ENCODE measurements at places on chromosomes 13 and 19. TPM values are rescaled to one million over a fixed set of nuclear protein-coding genes. Genes with fewer than 3 reads are reported as not detected.

DNA sequence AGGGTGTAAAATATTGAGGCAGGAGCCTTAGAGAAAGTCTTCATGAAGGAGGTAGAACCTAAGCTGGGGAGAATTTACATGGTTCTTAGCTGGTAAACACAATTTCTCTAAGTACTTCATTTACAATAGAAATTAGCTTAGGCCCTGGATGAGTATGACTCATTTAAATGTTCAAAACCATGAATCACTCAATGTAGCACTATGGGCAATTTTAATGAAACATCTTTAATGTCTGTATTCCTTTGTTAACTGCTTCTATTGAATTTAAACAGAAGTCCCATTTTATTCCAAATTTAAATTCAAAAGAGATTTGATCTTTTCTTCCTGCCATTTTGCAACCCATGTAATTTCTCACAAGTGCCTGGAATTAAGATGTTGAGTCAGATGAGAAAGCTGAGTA, 252.1 kb downstream of the RFC3 start:
- DNase-seq: no peak

The DAND5 gene
- polyA plus RNA-seq: not detected

The SYCN gene
- not detected for polyA plus RNA-seq

GRCh38 chr13:40452038-40452666, 214.3 kb downstream of the FOXO1 start:
- no peak for DNase-seq

GRCh38 chr19:56147307-56147706, 6.2 kb downstream of the ZNF444 start:
- DNase-seq: no peak

The CD37 gene
- polyA plus RNA-seq: 39.6 TPM

DNA sequence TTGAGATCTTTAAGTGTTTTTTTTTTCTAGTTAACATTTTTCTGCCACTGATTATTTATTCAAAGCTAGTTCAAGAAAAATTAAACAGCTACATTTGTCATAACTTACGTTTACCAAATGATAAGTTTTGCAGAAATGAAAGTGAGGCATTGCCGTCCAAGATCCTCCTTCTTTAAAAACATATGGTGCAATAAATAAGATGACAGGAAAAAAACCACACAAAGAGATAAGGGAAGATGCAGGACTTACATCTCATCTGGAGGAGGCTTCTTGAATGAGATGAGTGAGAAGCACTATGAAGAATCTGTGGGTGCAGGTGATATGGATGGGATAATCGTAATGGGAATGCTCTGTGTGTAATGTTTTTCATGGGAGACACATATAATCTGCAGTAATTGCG, 12.4 kb downstream of the TNFSF13B start:
- no peak for DNase-seq

DNA sequence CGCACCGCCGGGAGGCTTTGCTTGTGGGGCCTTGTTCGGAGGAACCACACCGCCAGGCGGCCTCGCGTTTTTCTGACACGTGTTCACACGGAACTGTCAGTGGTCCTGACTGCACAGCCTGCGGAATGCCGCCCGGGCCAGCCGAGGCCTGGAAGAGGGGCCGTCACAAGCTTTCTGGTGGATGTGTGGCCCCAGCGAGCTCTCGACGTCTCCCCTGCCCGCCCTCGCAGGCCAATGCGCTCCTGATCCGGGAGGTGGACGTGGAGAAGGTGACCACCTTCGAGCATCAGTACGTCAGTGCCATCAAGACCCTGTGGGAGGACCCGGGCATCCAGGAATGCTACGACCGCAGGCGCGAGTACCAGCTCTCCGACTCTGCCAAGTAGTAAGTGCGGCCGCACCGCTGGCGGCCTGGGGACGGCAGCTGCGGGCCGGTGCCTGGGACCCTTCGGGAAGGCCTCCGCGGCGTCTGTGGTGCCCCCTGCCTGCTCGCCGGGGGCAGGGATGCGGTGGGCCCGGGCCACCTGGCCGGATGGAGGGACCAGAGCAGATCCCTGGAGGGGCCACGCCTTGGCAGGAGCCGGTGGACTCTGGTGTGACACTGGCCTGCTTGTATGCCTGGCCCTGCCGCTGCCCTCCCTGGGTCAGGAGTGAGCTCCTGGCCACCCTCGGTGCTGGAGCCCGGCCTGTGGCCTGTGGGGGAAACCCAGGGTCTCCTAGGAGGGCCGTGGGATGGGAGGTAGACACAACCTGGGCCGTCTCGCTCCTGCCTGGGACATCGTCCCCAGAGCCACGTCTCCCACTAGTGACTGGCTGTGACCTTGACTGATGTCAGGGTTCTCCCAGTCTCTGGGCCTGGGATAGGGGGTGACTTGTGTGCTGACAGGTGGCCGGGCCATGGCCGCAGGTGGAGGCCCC, 19.2 kb downstream of the GNA11 start:
- no peak for DNase-seq

GRCh38 chr19:33811736-33812387, 15.2 kb downstream of the KCTD15 start:
- no peak for DNase-seq

GRCh38 chr13:36130552-36131221, 495 bp downstream of the DCLK1 start:
- DNase-seq: no peak

DNA sequence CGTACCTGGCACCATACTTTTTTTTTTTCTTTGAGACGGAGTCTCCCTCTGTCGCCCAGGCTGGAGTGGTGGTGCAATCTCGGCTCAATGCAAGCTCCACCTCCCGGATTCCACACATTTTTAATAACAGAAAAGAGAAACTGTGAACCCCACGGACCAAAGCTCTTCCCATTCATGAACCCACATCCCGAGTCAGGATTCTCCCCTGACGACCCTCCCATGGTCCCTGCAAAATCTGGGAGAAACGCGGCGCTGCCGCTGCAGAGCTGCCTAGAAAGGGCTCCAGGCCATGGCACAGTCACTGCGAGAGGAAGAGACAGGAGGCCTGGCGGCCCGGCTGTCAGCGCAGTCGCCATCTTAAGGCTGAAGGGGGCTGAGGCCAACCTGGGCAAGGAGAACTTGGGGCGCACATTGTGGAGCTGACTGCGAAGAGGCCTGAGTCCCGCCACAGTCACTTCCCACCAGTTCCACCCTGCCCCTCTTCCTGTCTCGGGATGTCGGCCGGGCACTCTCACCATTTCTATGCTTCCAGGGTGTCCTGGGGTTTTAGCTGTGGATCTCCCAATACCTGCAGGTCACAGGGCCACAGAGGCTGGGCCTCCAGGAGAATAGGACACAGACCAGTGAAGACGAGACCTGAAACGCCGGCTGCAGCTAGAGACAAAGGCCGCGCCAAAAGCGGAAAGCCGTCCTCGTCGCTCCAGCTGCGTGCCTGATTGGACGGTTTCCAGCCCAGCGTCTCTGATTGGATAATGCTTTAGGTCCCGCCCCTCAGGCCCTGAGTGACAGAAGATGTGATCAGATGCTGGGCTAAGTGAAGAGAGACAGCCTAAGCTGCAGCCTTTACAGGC, 71.0 kb downstream of the ZNF486 start:
- peak; percentile 87 for DNase-seq

The DACH1 gene
- polyA plus RNA-seq: 136 TPM

The PPP5C gene
- 97.7 TPM for polyA plus RNA-seq

The FBL gene
- 319 TPM for polyA plus RNA-seq

The PLEKHF1 gene
- polyA plus RNA-seq: 1.6 TPM

The MYO1F gene
- 3.5 TPM for polyA plus RNA-seq

DNA sequence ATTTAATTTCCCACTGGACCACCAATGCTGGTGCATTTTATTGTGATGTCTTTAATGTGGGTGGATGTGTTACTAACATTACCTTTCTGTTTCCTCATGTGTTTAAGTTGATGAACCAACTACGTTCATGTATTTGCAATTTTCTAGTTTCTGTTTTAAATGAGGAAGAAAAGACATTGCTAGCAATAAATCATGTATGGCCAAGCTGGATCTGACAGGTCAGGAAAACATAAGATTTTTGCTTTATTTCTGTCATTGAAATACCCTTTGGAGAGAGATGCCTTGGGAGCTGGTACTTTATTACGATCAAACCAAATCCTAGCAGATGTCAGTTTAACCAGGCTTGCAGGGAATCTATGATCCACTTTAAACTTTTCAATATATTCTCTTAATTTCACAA, 553.2 kb downstream of the RFC3 start:
- DNase-seq: no peak

DNA sequence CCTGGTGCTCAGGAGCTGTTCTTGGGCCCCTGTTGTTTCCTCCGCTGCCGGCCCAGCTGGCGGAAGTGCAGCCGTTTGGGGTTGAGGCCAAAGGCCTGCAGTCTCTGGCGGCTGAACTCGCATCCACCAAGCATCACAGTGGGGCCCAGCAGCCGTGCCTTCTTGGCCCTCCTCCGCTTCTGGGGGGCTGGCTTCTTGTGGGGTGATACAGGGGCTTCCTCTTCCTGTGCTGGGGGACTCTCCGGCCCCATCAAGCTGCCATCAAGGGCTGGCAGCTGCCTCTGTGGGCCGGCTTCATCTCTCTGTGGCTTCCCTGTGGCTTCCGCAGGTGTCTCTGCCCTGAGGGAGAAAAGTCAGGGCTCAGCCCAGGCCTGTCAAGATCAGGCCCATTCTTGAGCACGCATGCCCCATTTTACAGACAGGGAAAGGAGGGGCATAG, 10.3 kb downstream of the ATG4D start:
- DNase-seq: no peak

The KLK2 gene
- 0.24 TPM for polyA plus RNA-seq

The FGF22 gene
- 0.62 TPM for polyA plus RNA-seq

The ERICH6B gene
- 1.0 TPM for polyA plus RNA-seq

The KL gene
- polyA plus RNA-seq: 50.7 TPM

DNA sequence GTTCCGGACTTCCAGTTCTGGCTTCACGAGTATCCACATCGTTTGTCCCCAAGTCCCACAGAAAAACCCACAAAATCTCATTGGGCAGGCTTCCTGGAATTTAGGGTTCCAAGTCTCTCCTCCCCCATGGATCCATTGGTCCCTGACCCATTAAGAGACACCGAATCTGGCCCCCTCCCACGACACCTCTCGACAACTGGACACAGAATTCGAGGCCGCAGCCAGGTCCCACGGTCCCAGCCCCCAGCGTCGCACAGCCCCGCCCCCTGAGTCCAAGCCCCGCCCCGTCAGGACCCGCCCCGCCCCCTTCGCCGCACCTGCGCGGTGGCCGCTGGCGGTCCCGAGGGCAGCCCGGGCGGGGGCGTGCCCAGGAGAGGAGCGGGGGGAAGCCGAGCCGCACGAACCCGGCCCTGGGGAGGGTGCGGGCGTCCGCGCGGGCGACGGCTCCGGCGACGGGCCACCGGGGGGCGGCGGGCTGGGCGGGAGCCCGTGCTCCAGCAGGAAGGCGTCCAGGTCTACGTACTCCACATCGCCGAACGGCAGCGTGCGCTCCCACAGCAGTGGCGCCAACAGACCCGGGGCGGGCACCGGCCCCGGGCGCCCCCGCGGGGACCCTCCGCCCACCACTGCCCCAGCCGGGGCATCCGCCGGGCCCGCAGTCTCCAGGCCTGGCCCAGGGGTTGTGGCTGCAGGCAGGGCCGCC, 1.8 kb downstream of the DBP start:
- DNase-seq: no peak

The SIGLEC14 gene
- polyA plus RNA-seq: 1.5 TPM

The CAB39L gene
- polyA plus RNA-seq: 24.4 TPM

The ZNF433 gene
- 18.2 TPM for polyA plus RNA-seq

The APLP1 gene
- 25.8 TPM for polyA plus RNA-seq

- DNase-seq: no peak
These were observed 27.1 kb upstream of the GAS6 start for GRCh38 chr13:113890774-113891480.

DNA sequence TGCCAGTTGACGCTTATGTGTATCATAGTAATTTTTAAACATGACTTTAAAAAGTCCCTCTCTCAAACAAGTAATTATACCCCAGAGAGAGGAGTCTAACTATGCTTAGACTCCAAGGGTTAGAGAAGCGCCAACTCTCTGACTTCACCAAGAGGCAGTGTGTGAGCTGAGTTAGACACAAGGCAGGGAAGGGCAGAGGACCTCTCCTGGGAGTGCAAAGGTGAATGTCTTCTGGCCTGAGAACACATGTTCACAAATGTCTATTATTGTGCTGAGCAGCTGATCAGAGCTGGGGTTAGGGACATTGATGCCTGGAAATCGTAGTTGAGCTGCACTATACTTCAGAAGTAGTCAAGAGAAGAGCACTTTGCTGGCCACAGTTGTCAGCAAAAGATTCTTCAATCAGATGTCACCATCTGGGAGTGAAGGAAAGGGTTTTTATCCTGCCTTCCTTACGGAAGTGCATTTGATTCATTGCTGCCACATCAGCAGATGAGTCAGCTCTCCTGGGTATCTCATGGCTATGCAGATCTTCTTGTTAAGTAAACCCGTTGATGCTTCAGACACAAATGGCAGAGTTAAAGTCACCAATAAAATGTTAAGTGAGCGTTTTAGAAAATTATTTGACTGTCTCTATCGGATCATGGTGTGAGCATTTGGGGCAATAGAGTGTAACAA, 283.2 kb upstream of the ARGLU1 start:
- DNase-seq: no peak

The ZNF432 gene
- polyA plus RNA-seq: 23.4 TPM

The SLAIN1 gene
- polyA plus RNA-seq: 23.8 TPM

The S1PR4 gene
- polyA plus RNA-seq: 0.60 TPM

The TEX29 gene
- 0.47 TPM for polyA plus RNA-seq

DNA sequence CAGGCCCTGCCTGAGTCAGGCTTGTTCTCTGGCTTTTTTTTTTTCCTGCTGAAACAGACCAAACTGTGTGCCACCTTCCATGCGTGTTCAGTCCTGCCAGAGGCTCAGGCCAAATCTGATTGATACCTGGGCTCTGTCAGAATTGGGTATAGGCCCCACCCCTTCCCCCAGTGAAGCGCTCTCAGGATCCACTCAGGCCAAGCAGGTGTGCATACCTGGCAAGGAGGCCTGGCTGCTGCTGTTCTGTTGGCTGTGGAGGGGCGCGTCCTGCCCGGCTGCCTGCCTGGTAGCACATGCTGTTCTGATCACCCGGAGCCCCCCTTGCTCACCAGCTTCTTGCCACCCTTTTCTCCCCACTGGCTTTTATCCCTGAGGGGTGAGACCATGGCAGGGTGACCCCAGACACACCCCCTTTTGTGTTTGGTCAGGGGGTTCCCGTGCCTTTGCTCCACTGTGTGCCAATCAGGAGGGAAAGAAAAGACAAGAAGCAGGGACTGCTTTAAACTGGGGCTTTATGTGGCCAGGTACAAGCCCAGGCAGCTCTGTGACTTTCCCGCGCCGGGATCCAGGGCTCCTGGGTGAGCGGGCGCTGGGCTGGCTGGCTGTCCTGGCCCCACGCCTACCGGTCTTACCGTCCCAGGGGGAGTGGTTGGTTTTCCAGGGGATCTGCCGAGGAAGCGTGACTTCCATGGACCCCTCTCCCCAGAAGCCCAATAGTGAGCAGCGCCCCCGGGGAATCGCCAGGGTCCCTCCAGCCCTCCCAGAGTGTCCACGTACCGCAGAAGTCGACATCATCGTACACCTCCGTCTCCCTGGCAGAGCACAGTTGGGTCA, 12.7 kb downstream of the PRAM1 start:
- DNase-seq: no peak

DNA sequence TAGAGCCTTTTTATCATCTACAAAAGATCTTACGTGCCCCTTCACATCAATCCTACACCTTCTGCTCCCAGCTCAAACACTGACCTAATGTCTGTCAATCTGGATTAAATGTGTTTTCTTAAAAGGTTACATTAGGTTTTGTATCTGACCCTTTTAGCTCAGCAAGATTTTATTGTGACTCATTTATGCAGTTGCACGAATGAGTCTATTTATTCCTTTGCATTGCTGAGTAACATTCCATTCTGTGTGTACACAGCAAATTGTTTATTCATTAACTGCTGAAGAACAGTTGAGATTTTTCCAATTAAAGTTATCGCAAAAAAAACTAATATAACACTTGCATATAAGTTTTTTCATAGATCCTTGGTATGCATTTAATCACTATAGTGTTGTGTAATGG, 253.9 kb upstream of the GPC6 start:
- no peak for DNase-seq
